Prostate gland (tissue), 2 donors: ENCODE measurements at places on chromosomes 11 and 22. TPM values are rescaled to one million over a fixed set of nuclear protein-coding genes. Genes with fewer than 3 reads are reported as not detected.
A peak's percentile ranks its signal among the peaks of the same experiment; 100 is the strongest.

DNA sequence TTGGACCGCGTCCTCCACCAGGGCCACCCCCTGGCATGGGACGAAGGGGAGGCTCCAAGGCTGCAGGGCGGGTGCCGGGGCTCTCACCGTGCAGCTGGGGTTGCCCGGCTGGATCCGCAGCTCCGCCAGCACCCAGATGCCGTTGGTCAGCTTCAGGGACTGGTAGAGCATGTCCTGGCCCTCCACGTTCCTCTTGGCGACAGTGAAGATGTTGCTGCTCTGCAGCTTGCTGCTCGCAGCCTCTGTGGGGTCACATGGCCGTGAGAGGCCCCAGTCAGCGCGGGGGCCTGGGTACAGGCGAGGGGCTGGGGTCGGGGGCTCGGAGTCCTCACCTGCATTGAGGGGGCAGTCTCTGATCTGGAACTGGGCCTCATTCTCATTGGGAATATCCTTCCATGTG, 14.8 kb upstream of the RASL10A start:
- no peak overlapping the region for H3K27ac ChIP-seq
- DNase-seq, result no peak
- H3K4me1 ChIP-seq, result no peaks in the 10 kb centered on the region
- H3K36me3 ChIP-seq, result peaks cover 18% of the 10 kb centered on the region

PATE2 gene
- total RNA-seq, result not detected

MS4A4A gene
- total RNA-seq, result 2.1 TPM

DNA sequence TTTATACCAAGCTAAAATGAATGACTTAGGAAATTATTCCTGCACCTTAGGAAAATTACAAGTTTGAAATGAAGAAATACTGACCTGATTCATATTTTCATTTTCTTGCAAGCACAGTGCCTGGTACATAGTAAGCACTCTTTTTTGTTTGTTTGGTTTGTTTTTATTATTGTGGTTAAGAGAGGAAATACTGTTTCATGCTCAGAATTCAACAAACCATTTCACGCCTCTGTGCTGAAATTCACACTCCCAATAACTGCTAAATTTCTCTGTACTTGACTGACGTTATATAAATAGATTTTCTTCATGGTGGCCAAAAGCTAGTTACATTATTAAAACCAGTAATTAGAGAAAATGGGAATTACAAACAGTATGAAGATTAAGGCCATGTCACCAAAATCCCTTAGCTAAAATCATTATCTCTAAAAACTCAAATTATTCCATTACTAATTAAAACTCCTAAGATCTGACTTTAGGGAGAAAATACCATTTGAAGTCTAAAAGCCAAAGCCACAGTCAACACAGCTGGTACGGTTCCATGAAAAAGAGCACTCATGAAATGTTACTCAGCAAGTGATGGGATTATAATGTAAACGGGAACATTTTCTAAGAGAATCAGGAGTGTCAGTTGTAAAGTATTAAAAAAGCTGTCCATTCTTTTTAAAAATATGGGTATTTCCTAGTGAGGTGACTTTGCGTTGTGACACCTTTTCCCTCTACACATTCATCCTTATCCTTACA, 77.8 kb upstream of the DDI1 start:
- no peak for DNase-seq
- H3K27ac ChIP-seq, result no peak overlapping the region
- no peaks in the 10 kb centered on the region for H3K36me3 ChIP-seq
- no peaks in the 10 kb centered on the region for H3K27me3 ChIP-seq
- no peak overlapping the region for H3K4me3 ChIP-seq

GRCh38 chr11:129354691-129355090, 21.0 kb upstream of the BARX2 start:
- no peaks in the 10 kb centered on the region for H3K4me1 ChIP-seq
- DNase-seq, result no peak
- no peak overlapping the region for H3K27ac ChIP-seq

GRCh38 chr22:50228366-50228765, 16.5 kb downstream of the TUBGCP6 start:
- no peaks in the 10 kb centered on the region for H3K4me1 ChIP-seq
- H3K27me3 ChIP-seq, result no peaks in the 10 kb centered on the region
- DNase-seq, result no peak
- H3K4me3 ChIP-seq, result no peak overlapping the region
- H3K36me3 ChIP-seq, result peaks cover 16% of the 10 kb centered on the region

- no peaks in the 10 kb centered on the region for H3K4me1 ChIP-seq
- DNase-seq, result no peak
- H3K27ac ChIP-seq, result peak overlapping the region; percentile 90
- no peaks in the 10 kb centered on the region for H3K36me3 ChIP-seq
Measured at GRCh38 chr22:37904572-37905533, 1.2 kb upstream of the MICALL1 start.

LARGE1 gene
- total RNA-seq, result 18.6 TPM

- H3K36me3 ChIP-seq, result no peaks in the 10 kb centered on the region
- no peak overlapping the region for H3K4me3 ChIP-seq
- H3K27ac ChIP-seq, result no peak overlapping the region
Measured at GRCh38 chr11:9834291-9834690, 170.4 kb downstream of the SWAP70 start.

DNA sequence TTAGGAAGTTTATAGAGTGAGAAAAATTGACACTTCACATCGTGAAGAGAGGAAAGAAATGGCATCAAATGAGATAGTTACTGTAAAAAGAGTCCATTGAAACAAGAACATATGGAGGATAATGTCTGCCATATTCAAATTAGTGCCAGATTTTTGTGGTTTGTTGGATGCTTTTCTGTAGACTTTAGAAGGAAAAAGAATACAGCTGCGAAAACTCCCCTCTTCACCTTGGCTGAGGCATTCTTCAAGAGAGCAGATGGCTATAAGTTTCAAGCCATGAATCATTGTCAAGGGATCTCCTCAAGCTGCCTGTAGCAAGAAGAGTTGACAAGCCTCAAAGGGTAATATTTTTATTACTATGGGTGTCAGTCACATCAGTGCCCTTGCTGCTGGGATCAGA, 507.4 kb upstream of the RAG2 start:
- no peak overlapping the region for H3K4me3 ChIP-seq
- no peaks in the 10 kb centered on the region for H3K27me3 ChIP-seq
- DNase-seq, result no peak
- H3K27ac ChIP-seq, result no peak overlapping the region
- no peaks in the 10 kb centered on the region for H3K36me3 ChIP-seq

- no peaks in the 10 kb centered on the region for H3K36me3 ChIP-seq
- no peak overlapping the region for H3K4me3 ChIP-seq
- DNase-seq, result no peak
- H3K27ac ChIP-seq, result no peak overlapping the region
- H3K4me1 ChIP-seq, result no peaks in the 10 kb centered on the region
- H3K27me3 ChIP-seq, result no peaks in the 10 kb centered on the region
Measured at GRCh38 chr11:134783234-134783633, 371.2 kb upstream of the B3GAT1 start.

DNA sequence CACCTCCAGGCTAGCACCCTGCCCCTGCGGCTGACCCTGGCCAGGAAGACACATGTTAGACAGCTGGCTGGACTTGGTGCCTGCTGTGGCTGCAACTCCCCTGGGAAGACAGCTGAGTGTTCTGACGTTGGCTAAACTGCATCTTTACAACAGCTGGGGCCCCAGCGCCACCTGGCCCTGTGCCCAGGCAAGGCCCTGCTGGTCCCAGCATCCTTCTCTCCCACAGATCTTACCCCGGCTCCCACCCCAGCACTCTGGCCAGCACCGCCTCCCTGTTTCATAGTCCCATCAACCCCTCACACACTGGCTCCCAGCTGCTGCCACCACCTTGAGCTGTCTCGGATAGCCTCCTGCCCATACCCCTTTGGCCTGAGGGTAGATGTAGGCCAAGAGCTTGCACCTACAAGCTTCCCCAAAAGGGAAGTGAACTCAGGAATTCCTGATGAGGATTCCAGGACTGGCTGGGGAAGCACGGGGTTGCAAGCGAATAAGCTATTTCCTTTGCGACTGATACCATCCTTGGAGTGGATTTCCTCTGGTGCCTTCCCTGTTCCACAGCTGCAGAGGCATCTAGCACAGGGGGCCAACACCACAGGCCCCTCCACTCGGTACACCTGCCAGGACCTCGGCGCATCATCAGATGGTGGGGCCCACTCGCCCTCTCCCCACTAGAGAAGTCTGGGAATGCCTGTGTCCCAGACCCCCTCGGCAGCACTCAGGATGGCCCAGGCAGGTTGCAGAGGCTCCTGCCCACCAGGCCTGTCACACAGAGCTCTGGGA, 28.5 kb downstream of the RSPH14 start:
- H3K27ac ChIP-seq, result no peak overlapping the region
- H3K27me3 ChIP-seq, result no peaks in the 10 kb centered on the region
- no peak overlapping the region for H3K4me3 ChIP-seq
- H3K4me1 ChIP-seq, result no peaks in the 10 kb centered on the region
- no peak for DNase-seq

DNA sequence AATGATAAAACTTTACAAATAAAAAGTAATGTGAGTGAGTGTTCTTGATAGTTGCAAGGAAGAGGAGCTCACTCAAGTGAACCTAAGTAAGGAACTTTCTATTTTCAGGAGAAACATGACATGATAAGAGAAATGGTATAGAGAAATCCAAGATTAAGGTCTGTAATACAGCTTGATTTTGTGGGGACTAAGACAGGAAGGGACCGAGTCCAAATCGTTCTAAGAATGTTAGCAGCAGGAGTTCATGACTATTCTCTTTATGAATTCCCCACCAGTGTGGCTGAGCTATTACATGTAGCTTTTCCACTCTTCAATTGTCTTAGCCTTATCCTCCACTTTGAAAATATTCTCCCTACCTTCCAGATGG, 698.6 kb upstream of the ARHGAP42 start:
- no peaks in the 10 kb centered on the region for H3K36me3 ChIP-seq
- no peaks in the 10 kb centered on the region for H3K4me1 ChIP-seq
- no peaks in the 10 kb centered on the region for H3K27me3 ChIP-seq
- no peak overlapping the region for H3K27ac ChIP-seq

GRCh38 chr11:113603277-113604059, 102.6 kb downstream of the TMPRSS5 start:
- H3K4me1 ChIP-seq, result no peaks in the 10 kb centered on the region
- DNase-seq, result no peak
- no peak overlapping the region for H3K4me3 ChIP-seq
- H3K27me3 ChIP-seq, result no peaks in the 10 kb centered on the region
- H3K27ac ChIP-seq, result no peak overlapping the region
- H3K36me3 ChIP-seq, result no peaks in the 10 kb centered on the region

MS4A1 gene
- total RNA-seq, result not detected

CHRM1 gene
- total RNA-seq, result 107 TPM
